NCI-H2081 (cell line): ENCODE measurements at places on chromosomes 2 and 18.

- no peak for DNase-seq
Observed at GRCh38 chr2:64489081-64489751, 34.9 kb upstream of the AFTPH start.

DNA sequence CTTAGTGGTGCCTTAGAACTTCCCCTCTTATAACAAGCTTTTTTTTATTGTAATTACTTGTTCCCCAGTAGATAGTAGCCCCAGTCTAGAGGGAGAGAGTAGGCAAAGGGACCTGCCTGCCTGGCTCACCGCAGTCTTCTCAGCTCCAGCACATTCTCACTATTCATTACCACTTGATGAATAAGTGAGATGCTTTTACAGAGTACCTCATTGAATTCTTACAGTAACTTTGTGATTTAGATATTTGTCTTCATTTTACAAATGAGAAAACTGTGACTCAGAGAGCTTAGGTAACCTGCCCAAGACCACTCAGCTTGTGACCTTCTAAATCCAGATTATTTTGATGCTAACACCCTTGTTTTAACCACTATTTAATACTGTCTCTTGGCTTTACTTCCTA is 77.8 kb downstream of the CHRNA1 start:
- no peak for DNase-seq

- no peak for DNase-seq
Observed at GRCh38 chr2:231394211-231395141, 1.0 kb upstream of the B3GNT7 start.

DNA sequence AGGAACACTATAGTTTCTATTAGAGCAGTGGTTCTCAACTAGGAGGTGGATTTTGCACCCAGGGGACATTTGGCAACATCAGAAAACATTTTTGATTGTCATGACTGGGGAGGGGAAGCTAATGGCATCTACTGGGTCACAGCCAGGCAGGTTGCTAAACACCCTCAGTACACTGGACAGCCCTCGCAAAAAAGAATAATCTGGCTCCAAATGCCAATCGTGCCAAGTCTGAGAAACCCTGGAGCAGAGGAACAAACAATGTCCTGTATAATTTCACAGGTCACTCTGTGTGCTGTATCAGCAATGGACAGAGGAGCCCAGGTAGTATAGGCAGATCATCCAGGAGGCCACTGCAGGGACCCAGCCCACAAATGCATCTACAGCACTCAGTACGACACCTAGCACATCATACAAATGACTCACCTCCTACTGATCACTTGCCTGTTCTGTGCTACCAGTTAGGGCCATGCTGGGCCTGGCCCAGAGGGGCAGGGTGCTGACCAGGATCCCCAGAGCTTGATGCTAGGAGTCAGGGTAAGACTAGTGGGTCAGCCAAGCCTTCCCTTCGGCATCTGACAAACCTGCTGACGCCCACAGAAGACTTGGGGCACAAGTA is 37.6 kb downstream of the SFXN5 start:
- DNase-seq, result no peak

DNA sequence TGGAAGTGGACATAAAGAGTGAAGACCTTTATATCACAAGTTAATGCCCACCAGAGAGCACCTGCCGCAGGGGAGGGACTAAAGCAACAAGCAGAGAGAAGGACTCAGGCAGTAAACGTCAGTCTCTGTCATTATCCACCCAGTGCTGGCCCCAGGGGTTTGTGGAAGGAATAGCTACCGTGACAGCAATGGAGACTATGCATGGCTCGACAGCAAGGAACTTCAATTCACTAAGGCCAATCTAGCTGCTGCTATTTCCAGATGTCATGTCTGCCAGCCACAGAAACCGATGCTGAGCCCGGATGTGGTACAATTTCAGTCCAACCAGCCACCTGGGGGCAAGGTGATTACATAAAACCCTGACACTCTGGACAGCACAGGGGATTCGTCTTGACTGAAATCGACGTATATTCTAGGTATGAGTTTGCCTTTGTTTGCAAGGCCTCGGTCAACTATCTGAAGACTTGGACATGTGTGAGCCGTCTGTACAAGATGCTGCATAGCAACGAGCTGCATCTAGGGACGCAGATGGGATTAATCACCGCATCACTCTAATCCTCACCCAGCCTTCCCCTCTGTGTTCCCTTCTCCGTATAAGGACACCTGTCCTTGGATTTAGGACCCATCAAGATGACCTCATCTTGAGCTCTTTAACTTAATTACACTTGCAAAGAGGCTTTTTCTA is 154.1 kb upstream of the SH3BP4 start:
- DNase-seq, result no peak

DNA sequence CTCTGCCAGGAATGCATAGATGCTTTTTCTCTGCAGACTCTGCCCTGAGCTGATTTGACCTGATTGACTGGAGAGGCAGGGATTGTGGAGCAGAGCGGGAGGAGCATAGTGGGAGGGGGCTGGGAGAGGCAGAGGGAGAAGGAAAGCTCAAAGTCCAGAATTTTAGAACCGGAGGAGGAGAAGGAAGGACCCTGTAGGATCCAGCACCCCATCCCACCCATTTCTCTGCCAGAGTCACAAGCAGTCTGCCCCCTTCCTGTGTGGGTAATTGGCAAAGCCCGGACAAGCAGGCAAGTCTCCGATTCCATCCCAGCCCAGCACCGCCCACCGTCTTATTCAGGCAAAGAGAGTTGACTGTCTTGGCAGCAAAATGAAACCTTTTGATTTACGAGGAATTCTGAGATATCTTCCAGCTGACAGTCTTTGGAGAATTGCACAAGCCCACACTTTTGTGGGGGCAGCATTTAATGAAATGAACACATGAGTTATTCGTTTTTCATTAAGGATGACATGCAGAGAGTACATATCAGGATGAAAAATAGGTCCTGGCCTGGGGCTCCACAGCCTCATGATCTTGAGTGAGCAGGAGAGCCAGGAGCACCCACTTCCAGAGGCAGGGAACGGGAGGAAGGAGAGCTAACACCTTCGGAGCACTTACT is 103.1 kb downstream of the MCFD2 start:
- no peak for DNase-seq

- DNase-seq, result no peak
Observed at GRCh38 chr2:113818382-113818951, 62.0 kb upstream of the SLC35F5 start.

DNA sequence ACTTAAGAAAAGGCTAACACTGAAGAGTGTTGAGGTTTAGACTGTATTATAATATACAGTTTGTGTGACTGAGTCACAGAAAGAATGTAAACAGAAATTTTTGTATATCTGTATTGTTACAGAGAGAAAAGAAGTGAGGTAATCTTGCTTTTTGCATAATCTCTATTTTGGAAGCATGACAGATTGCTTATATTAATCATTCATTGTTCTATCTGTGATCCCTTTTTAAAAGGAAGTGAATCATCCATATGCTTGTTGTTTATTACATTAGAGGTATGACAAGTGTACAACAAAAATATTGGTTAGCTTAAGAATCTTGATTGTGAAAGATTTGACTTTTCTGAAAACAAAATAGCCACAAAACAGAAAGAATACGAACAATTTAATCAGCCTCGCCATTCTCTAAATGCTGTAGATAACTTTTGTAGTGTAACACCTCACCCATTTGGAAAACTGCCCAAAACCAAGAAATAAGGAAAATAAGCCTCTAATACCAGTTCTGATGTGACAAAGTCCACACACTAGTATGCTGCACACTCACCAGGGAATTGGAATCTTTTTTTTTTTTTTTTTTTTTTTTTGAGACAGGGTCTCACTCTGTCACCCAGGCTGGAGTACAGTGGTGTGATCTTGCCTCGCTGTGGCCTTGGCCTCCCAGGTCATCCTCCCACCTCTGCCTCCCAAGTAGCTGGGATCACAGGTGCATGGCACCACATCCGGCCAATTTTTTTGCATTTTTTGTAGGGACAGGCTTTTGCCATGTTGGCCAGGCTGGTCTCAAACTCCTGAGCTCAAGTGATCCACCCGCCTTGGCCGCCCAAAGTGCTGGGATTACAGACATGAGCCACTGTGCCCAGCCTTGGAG is 91.5 kb upstream of the LPIN2 start:
- DNase-seq, result no peak

DNA sequence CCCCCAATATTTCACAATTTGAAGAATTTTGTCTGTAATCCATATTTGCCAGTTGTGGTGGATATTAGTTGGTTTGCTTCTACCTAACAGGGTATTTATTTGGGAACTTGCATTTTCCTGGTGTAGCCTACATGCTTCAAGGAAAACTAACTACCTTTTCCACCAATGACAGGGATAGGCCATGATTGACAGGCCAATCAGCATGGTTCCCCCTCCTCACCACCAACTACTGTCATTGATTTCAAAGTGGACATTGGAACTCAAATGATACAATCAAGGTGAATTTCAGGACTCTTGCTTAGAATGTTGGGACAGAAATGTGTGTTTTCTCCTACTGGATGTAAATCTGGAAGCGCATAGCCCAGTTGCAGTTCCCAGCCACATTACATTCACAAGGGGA is 10.1 kb upstream of the TANC1 start:
- no peak for DNase-seq

DNA sequence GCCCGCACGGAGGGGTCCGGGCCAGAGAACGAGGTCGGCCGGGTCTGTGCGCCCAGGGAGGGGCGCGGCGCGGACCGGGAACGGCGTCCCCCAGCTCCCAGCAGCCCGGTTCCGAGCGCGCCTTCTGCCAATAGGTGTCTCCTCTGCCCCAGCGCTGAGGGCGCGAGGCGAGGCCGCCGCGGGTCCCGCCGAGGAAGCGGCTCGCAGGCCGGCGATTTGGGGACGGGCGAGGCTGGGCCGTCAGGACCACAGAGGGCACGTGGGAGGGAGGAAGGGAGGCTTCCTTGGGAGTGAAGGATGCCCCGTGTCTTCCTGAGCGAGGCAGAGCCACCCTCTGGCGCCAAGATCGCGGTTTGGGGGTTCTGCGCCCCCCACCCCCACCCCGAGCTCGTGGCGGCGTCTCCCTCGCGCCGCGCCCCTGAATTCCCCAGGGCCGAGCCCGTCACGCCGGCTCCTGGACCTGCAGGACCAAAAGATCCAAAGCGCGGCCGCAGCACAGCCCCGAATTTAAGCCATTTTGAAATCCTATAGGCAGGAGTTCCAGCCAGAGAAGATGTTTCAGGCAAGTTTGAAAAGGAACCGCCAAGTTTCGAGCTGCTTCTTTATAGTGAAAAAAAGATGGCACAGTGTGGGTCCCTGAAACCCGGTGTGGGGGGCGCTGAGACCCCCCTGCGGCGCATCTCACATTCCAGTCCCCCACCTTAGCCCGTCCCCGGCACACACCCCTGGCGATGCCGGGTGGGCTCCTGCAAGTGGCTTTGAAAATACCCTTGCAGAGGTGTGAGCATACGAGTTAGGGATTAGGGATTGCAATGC is 909 bp downstream of the NFATC1 start:
- peak; percentile 5 for DNase-seq

- peak; percentile 96 for DNase-seq
Observed at GRCh38 chr2:11155381-11156035, at the start of gene SLC66A3. Gene SLC66A3 (plus strand): TSS chr2:11155467. CDS start chr2:11155547, 80 bp downstream.

GRCh38 chr18:79610461-79611039 is 69.1 kb upstream of the CTDP1 start:
- DNase-seq, result no peak

GRCh38 chr2:222332116-222332515 is 33.3 kb upstream of the PAX3 start:
- no peak for DNase-seq

- no peak for DNase-seq
Observed at GRCh38 chr18:58443671-58444070, 185.2 kb downstream of the ALPK2 start.

DNA sequence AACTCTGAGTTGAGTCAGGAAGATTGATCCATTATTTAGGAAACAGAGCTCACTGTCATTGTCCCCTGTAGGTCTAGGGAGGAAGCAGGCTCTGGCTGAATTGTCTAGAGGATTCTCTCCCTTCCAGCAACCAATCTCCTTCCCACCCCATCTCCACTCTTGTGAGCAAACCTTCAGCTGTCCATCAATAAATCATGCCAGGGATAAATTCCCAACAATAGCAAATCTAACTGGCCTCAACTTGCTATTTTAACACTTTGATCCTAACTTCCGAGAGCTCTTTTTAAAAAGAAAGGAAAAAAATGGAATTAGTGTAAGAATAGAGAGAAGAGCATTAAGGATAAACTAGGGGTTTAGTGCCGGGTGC is 53.5 kb downstream of the ATP8B1 start:
- no peak for DNase-seq

DNA sequence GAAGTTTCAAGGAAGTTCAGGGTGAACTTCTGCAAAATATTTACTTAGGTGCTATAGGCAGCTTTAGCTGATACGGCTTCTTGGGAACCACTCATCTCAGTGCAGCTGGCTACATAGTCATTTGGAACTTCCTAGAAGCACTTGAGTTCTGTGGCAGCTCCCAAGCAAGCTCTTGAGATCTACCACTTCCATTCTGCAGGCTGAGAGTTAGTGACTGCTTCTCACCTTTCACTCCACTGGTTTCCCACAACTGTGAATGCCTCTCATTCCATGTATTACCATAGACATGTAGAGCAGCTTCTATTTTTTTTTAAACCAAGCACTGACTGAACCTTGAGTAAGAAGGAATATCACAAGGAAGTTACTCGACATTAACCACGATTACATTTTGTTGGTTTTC is 994.1 kb upstream of the ACVR2A start:
- DNase-seq, result no peak

DNA sequence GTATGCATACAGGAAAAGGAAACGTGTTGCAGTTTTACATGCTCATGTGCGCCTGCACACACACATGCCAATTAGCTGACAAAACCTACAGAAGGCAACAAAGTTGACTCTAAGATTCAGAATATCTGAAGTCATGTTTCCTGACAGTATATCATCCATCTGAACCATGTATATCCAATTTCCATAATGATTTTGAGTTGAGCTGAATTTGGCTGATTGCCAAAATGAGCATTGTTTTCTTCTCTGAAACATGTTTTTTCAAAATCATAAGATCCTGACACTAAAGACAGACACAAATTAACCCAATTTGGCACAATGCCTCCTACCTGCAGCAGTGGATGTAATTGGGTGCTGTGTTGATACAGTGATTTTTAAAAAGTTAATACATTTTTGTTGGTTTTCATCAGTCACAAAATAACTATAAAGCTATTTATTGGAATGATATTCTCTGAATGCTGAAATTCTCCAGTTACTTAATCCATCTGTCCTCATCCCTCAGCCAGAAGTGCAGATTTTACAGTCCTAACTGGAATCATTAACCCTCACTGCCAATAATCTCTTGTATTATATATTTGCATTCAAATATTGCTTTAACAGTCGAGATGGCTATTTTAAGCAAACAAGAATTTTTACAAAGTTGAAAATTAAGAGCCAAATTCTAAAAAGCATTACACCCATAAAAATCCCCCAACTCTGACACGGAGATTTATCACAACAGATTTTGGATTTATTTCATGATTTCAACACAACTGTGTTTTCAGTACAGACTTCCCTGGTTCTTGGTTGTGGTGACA is 161.7 kb upstream of the LMAN1 start:
- DNase-seq, result no peak

GRCh38 chr2:152623076-152623740 is 94.1 kb downstream of the PRPF40A start:
- no peak for DNase-seq

- peak; percentile 69 for DNase-seq
Observed at GRCh38 chr2:8627019-8627691, 54.7 kb upstream of the ID2 start.
